ENCODE measurements at places on chromosomes 16 and 17.

DNA sequence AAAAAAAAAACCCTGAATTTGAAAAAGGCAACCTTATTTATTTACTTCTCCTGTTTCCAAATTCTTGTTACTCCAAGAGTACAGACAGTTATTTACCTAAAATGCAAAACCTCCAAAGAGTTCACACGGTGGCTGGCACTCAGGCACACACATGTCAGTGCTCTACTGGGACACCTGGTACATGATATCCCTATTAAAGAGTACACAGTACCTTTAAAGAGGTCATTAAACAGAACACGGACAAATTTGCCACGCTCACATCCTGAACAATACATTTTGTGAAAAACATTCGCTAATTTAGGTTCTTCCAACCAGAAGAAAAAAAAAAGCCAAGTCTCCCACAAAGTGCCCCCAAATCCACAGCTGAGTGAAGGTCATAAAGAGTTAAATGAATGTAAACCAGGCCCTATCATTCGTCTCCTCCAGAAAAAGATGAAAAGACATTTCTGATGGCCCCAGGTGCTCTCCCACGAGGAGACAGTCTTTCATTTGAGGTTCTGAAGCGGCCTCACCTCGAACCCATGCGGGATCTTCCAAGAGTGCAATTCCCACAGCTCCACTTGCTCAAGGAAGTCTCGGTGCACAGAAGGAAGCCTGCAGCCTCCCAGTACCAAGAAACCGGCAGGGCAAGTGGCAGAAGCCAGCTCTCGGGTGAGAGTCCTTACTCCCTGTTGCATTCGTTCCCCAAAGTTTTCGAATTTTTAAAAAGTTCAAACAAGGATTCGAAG is 993 bp downstream of the ERN1 start:
- DNase-seq: peak; percentile 34

DNA sequence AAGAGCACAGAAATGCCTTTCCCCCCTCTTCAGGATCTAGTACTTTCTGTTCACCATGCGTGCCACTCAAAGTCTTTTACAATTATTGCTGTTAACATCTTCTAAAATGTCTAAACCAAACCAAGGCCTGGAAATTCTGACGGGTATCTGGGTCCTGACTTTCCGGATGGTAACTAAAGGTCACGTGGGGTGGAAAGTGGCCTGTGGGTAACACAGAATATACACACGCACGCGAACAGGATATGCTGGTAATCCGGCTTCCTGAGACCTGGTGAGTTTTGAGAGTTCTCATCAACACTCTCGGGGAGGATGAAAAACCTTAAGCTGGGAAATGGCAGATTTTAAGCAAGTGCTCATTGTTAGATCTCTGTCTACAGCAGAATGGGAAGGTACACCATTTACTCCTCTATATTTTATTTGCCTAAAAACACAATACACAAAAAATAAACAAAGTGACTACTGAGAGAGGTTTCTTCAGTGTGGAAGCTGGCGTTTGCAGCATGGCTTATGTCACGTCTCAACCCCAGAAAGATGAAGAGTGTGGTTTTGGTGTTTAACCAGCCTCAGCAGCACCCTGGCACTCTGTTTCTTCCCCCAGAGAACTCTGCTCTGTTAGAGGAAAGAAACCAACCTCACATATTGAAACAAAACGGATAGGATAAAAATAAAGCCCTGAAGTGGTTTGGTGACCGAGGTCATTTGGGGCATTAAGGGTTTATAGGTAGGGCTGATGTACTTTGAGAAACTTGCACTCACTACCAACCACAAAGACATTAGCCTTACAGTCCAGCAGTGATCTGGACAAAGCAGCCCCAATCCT is 37.3 kb downstream of the SMG6 start:
- DNase-seq: no peak

DNA sequence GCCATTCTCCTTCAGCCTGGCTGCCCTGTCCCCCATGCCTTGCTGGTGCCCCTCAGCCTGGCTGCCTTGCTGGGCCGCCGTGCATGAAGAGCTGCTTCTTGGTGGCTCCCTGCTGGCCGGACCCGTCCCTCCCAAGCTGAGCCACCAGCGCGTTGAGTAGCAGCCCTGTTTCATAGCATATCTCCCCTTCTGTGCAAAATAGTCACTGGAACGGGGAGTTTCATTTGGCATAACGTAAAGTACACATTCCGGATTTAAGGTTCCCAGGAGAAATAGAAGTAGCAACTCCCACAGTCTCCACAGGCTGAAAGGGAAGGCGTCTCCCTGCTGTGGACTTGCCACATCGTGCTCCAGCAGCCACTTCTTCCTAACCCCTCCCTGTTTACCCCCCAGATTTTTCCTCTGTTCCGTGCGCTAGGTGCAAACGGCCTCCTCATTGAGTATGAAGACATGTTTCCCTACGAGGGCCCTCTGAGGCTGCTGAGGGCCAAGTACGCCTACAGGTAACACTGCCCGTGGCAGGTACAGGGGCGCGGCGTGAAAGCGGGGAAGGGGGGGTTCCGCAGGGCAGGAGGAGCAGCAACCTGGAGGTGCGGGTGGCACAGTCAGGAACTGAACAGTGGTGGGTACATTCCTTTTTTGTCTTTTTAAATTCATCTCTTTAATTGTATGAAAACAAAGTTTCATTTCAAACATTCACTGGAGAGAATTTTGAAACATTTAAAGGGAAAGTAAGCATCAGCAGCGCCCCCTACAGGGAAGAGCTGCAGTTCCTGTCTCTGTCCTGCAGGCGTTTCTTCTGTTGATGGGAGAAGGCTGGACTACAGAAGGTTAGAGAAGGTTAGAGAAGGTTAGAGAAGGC is 5.8 kb upstream of the OGFOD3 start:
- peak; percentile 32 for DNase-seq

GRCh38 chr17:16932611-16933010 is 39.3 kb downstream of the TNFRSF13B start:
- no peak for DNase-seq

DNA sequence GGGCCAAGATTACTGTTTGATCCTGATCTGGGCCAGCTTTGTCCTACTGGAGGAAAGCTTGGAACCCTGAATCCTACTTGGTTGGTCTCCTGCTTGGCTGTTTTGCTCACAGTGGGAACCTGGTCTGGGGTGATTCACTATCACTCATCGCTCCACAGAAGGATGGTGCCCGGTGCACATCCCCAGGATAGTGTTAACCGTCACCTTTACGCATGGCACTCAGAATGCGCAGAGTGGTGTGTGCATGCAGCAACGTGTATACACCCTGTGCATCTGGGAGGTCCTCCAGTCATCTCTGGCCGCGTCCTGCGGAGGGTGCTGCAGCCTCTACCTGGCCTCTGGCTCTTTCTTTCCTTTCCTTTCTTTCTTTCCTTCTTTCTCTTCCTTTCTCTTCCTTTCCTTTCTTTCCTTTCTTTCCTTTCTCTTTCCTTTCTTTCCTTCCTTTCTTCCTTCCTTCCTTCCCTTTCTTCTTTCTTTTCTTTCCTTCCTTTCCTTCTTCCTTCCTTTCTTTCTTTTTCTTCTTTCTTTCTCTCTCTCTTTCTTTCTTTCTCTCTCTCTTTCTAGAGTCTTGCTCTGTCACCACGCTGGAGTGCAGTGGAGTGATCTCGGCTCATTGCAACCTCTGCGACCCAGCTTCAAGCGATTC is 13.1 kb downstream of the SOCS3 start:
- DNase-seq: no peak

GRCh38 chr17:42136654-42137051 is 14.0 kb downstream of the HSPB9 start:
- DNase-seq: no peak

DNA sequence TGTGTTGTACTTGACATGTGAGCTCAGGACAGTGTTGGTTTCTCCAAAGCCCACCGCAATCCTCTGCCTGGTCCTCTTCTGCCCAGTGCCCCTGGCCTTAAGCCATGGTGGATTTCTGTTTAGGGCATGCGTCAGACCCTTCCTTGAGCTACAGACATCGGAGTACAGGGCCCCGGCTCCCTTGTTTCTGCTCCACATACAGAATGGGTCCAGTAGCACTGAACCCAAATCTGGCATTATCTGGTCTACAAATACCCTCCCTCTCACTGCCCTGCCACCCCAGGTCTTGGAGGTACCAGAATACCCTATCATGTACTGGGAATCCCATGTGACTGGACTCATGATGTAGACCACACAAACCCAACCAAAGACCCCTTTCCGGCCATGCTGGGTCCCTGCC is 27.4 kb upstream of the ZNHIT3 start:
- no peak for DNase-seq

- DNase-seq: no peak
Observed at GRCh38 chr16:80260906-80261311, 279.9 kb upstream of the DYNLRB2 start.

- DNase-seq: peak; percentile 37
Observed at GRCh38 chr16:67428146-67428731, 2.7 kb upstream of the HSD11B2 start.

- DNase-seq: no peak
Observed at GRCh38 chr17:42618442-42619150, 9.1 kb downstream of the TUBG1 start.

DNA sequence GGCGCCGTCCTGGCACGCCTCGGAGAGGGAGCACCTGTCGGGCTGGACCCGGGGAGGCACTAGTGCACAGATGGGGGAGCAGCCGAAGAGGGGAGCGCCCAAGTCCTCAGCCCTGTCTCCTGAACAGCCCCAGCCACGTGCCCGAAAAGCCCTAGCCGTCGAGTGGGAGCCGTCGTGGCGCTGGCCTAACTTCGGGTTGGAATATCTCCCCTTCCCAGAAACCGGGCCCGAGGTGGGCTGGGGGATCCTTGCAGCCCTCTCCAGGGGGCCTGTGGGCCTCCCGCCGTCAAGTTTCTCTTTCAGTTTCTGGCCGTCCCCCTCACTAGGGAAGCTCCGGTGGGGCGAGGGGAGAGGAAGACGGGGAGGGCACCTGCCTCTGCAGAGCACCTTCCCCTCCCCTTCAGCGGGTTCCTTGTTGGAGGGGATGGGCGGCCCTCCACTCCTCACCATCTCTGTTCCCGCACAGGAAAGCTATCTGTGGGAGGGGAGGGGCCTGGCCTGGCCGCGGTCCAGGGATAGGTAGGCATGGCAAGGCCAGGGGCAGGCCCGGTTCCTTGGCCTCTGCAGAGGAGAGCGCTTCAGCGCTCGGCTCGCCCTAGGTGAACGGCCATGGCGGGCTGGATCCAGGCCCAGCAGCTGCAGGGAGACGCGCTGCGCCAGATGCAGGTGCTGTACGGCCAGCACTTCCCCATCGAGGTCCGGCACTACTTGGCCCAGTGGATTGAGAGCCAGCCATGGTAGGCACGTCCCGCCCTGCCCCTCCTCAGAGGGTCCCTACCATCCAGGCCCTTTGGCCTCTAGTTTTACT is 709 bp downstream of the STAT5A start:
- no peak for DNase-seq

- DNase-seq: peak; percentile 93
Observed at GRCh38 chr17:65750631-65751115, 189.2 kb upstream of the AXIN2 start.

DNA sequence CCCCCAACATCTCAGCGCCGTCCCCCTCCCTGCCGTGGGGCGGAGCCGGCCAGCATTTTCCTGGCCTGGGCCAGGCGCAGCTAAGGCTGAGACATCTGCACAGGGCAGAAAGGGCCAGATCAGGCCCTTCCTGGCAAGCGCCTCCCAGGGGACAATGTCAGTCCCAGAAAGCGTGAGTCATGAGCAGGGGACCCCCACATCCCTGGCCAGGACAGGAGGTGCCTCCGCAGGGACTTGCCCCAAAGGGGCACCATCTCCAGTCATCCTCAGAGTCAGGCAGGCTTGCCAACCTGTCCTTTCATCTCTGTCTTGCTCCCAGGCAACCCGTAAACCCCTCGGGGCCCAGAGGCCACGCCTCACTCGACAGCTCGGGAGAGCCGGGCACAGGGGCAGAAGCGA is 43.2 kb downstream of the SOCS1 start:
- no peak for DNase-seq

- DNase-seq: no peak
Observed at GRCh38 chr16:86998196-86999001, 318.8 kb downstream of the C16orf95 start.

GRCh38 chr16:53642094-53642493 is 61.6 kb downstream of the RPGRIP1L start:
- no peak for DNase-seq

DNA sequence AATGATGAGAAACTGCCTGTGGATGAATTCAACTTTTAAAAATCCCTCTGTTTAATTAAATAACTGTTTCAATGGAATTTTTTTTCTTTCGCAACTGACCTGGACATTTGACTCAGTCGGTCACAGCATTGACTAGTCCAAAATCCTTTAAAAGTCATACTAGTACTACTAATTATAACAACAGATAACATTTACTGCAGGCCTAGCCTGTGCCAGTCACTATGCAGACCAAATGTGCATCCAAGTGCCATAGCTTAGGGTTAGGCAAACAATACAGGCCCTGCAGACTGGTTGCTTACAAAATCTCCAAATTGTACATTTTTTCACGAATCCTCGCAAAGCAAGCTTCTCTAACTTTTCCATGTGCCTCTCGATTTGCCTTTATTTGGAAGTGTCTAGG is 56.6 kb downstream of the MYOCD start:
- DNase-seq: no peak

- DNase-seq: no peak
Observed at GRCh38 chr17:2961446-2961845, 102.0 kb downstream of the OR1D5 start.

DNA sequence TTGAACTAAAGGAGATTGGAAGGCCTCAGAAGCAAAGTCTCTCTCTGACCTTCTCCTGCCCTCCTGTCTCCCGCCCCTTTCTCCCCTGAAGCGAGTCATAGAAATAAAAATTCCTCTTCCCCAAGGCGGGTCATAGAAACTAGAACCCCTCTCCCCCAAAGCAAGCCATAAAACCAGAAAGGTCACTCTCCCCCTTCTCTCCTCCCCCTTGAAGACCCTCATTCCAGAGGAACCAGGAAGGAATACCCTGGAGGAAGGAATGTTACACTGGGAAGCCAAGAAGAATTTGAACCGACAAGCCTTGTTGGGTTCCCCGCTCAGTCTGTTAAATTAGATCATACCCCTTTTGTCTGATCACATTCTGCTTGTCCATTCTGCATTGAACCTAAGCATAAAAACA is 2.7 kb upstream of the GJC1 start:
- DNase-seq: peak; percentile 15

DNA sequence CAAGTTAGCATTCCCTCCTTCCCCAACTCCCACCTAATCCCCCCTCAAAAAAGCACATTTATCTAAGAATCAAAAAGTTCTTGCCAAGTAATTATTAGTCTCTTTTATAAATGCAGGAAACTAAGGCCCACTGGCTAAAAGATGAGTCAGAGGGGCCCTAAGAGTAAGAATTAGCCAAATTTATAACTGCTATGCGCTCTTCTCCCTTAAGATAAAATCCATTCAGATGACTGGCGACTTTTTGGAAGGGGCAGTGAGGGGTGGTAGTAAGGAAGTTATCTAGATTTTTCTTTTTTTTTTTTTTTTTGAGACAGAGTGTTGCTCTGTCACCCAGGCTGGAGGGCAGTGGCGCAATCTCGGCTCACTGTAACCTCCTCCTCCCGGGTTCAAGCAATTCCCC is 17.1 kb downstream of the ZNF652 start:
- DNase-seq: peak; percentile 34

DNA sequence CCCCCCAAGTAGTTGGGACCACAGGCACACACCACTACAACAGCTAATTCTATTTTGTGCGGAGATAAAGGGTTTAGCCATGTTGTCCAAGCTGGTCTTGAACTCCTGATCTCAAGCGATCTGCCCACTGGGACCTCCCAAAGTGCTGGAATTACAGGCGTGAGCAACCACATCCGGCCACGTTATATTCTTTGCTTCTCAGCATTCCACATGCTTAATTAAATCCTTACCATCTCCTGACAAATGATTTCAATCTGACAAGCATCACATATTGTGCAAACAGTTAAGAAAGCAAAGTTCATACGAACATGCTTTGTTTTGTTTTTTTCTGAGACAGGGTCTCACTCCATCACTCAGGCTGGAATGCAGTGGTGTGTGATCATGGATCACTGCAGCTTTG is 18.2 kb downstream of the HIGD1B start:
- peak; percentile 90 for DNase-seq
